Sciatic nerve (tissue), 2 donors: ENCODE measurements at places on chromosomes 5 and 9. TPM values are rescaled to one million over a fixed set of nuclear protein-coding genes. Genes with fewer than 3 reads are reported as not detected.

Gene TMEM245
- total RNA-seq, result 92.6 TPM

Gene GPR150
- 0.49 TPM for total RNA-seq

Gene TMEFF1
- 1.5 TPM for total RNA-seq

- no peak for DNase-seq
Measured at GRCh38 chr9:81058782-81059181, 630.6 kb downstream of the TLE1 start.

GRCh38 chr9:24459953-24460352, 85.7 kb downstream of the IZUMO3 start:
- DNase-seq, result no peak

DNA sequence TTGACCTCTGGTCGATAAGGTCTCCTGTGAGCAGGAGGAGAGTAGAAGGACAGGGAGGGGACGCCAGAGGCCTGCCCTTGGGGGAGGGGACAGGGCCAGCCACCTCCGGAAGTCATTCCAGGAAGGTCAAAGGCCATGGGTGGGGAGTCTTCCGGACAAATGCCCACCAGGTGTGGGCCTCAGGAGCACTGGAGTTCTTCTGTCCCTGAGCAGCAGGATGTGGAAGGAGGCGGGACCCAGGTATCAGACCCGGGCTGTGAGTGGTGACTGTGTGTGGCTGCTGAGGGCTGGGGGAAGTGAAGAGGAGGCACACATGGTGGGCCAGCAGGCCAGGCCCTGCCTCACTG, 13.9 kb downstream of the FGF18 start:
- no peak for DNase-seq

GRCh38 chr5:58886315-58887207, 303.7 kb downstream of the RAB3C start:
- peak; percentile 71 for DNase-seq

GRCh38 chr5:146179696-146180095, 2.8 kb downstream of the LARS1 start:
- DNase-seq, result no peak

GRCh38 chr5:171968531-171968930, 37.9 kb downstream of the FBXW11 start:
- DNase-seq, result no peak

DNA sequence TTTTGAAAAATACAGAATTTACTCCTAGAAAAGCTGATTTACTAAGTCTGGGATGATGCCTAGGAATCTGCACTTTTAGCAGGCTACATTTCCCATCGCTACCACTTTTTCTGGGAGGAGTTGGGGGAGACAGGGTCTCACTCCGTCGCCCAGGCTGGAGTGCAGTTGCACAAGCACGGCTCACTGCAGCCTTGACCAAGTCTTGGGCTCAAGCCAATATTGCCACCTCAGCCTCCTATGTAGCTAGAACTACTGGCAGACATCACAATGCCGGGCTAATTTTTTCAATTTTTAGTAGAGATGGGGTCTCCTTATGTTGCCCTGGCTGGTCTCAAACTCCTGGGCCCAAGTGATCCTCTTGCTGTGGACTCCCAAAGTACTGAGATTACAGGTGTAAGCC, 85.9 kb downstream of the NR6A1 start:
- no peak for DNase-seq

DNA sequence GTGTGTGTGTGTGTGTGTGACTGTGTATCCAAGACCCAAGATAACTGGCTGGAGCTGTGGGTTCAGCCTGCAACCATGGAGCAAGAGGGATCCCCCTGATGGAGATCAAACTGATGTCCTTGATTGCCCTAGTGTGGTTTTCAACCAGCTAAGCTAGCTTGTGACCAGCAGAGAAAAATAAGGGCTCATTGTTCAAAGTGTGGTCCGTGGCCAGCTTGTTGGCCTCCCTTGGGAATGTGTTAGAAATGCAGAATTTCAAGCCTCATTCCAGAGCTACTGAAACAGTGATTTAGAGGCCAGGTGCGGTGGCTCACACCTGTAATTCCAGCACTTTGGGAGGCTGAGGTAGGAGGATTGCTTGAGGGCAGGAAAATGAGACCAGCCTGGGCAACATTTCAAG, 79.9 kb downstream of the ACER2 start:
- DNase-seq, result no peak

DNA sequence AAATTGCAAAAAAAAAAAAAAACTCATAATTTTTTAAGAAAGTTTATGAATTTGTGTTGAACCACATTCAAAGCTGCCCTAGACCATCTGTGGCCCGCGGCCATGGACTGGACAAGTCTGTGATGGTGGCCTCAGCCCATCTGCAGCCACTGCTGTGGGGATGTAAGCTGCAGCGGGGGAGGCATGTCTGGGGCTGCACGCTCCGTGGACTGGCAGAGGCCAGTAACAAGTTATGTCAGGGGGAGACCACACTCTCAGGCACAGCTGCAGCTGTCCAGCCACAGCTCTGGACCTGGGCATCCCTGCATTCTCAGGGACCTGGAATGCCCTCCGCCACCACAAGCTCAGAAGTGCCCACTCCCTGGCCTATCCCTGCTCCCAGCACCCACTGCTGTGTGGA, 1272.3 kb upstream of the CDH9 start:
- no peak for DNase-seq

DNA sequence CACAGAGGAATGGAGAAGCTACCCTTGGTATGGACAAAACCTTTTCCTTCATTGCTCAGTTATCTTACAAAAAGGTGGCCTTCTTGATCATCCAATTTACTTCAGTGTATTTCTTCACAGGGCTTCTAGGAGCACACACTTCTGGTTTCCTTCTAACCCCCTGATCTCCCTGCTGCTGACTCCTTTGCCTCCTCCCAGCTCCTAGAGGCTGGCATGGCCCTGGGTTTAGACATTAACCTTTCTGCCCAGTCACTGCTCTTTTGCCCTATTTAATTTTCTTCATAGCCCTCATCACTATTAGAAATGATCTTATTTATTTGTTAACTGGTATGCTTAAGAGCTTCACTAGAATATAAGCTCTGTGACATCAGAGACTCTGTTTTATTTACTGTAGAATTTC, 63.2 kb downstream of the ANKRD55 start:
- no peak for DNase-seq

DNA sequence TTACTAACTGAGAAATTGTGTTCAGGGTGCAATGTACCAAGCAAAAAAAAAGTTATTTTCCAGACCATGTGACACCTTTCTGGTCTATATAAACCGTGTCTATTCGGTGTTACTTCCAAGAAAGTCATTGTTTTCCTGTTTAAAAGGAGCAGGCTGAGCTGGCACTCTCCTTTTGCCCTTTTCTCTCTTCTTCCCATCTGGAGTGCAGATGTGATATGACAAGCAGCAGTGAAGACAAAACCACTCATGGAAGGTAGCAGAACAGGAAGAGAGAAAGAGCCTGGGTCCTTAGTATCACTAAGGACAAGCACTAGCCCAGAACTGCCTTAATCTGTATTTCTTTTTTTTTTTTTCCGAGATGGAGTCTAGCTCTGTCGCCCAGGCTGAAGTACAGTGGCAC, 25.6 kb downstream of the LYRM7 start:
- no peak for DNase-seq

GRCh38 chr5:80240368-80240986, 15.4 kb downstream of the SERINC5 start:
- DNase-seq, result no peak

GRCh38 chr9:81372628-81373191, 316.6 kb downstream of the TLE1 start:
- DNase-seq, result no peak

DNA sequence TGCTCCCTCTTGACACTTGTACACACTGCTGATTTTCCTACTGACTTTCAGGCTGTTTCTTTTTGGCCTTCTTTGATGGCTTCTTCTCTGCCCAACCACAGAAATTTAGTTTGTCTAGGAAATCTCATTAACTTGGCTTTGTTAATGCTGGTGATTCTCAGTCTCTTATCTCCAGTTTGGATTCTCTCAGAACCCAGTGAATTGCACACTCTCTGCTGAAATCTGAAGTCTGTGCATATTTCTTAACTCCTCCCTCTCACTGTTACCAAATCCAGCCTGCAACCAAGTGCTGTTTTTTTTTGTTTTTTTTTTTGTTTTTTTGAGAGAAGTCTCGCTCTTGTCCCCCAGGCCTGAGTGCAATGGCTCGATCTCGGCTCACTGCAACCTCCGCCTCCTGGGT, 117.2 kb downstream of the CDC42SE2 start:
- no peak for DNase-seq

- DNase-seq, result no peak
Measured at GRCh38 chr5:39658866-39659265, 234.1 kb upstream of the DAB2 start.

GRCh38 chr5:14676320-14676719, 11.8 kb downstream of the OTULIN start:
- no peak for DNase-seq

GRCh38 chr9:136596217-136596616, 50.4 kb upstream of the NOTCH1 start:
- no peak for DNase-seq

DNA sequence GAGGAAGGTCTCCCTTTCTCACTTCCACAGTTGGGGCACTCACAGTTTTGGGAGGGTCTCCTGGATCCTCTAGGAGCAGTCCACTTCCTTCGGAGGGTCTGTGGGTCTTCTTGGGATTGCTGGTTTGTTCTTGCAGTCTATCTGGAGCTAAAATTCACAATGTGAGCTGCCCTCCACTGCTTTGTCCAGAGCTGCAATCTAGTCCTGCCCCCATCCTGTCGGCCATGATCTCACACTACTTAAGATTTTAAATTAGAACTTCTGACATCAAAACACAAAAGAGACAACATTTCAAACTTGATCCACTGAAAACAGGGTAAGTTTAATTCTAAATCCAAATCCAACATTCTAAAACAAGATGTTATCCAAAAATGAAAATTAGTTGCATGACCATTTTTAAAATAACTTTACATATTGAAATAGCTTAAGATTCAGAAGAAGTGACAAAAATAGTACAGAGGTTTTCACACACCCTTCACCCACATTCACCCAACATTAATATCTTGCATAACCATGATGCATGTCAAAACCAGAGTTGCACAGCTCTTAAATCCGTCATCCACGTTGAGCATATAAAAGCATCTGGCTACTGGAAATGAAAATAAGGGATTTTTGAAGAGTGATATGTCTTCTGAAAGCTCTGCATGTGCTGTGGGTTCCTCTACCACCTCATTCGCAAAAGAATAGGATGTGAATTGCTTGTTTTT, 113.7 kb upstream of the EPB41L4A start:
- no peak for DNase-seq

DNA sequence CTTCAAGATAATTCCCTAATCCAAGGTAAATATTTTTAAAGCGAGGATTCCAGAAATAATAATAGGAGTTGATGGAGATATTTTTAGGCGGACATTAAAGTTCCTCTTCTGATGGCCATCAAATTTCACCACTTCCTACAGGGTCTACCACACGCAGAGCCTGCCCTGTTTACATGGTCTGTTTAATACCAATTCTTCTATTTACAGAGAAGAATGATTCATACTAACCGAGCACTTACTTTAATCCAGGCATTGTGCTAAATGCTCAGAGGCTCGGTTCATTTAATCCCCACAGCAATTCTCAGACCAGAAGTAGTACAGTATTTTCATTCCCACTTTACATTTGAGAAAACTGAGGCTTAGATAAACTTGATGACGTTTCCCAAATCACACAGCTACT, 3.0 kb upstream of the ITGA1 start:
- no peak for DNase-seq

DNA sequence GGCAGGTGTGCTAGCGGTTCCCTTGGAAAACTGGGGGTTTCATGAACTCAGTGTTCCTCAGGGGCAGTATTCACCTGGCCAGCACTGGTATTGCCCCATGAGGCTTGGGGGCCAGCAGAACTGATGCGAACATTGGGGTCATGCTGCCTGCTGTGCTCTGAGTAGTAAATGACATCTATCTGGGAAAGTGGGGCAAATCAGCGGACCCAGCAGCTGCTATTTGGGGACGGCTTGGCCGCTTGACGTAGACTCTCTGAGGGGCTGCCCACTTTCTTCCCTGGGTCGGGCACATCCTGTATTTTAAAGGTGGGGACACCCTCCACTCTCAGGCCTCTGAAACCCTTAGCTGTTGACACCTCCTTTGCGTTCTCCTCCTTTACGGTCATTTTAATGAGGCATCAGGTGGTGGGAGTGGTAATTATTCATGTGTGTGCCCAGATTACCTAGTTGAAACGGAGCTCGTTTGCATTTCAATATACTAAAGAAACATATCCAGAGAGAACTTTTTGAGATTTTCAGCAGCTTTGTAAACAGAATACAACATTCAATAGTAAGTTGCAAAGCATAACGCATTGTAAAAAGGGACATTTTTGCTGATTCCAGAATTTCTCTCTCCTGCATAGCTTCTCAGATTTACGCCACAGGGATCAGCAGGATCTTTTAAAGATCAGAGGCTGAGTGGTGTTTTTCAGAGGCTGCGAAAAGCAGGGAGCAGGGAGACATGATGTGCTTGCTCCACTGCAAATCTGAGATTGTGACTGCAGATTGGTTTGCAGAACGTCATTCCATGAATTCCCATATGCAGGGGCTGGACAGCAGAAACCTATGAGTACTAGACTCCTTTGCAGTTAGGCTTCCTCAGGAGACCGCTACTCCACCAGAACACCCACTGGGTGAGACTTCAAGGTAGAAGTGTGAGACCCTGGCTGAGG, 56.8 kb upstream of the ZFR start:
- DNase-seq, result no peak

- DNase-seq, result no peak
Measured at GRCh38 chr9:4065054-4065453, 234.8 kb downstream of the GLIS3 start.

DNA sequence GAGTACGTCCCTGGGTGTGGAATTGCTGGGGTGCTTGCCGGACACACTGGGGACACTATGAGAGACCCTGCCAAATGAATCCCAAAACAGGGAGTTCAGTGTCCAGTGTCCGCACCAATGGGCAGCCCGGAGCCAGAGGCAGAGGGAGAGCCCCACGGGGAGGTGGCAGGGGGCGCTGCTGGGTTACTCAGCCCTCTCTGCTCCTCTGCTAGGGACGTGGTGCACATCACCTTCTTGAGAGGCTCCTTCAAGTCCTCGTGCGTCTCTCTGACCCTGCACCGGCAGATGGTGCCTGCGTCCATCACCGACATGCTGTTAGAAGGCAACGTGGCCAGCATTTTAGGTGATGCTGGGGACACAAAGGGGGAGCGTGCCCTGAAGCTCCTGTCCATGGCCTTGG, 20.8 kb downstream of the STKLD1 start:
- DNase-seq, result no peak

DNA sequence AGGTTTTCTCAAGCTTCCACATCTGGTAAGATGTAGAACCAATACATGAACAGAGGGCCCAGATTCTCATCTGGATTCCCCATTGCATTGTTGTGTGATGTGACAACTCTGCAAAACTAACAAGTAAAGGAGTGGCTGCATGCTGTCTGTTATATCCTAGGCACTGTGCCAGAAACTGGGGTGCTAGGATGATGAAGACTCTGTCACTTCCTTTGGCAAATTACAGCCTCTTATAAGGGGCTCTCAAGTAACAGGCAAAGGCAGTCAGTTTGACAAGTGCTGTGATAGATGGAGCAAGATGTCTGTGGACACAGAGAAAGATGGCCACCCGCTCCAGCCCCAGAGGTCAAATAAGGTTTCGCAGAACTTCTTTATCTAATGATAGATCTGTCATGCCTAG, 115.7 kb downstream of the PAPPA start:
- DNase-seq, result no peak
